WTC11 (cell line): ENCODE measurements at places on chromosomes 12 and 14. TPM values are rescaled to one million over a fixed set of nuclear protein-coding genes. Genes with fewer than 3 reads are reported as not detected.

The FOXM1 gene
- 99.6 to 118 TPM (median 100 TPM) in 3 replicates for total RNA-seq

DNA sequence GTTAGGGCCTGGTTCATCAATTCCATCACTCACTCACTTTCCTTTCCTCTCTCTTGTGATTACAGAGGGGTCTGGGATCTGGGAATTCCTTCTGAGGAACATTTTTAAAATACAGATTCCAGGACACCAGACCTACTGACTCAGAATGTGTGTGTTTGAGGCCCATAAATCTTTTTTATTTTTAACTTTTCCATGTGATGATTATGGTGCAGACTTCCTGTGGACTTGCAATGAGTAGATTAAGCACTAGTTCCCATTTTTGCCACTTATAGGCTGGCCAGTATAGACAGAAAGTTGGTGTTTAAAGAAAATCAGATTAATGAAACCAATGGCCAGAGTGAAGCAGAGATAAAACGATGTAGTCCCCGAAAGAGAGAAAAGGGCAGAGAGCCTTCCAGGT lies 28.1 kb downstream of the SLC41A2 start:
- no peak for DNase-seq

- no peak for DNase-seq
Observed at GRCh38 chr14:32251530-32251929, 48.5 kb upstream of the RNU6-8 start.

The CMTM5 gene
- 0.24 to 0.41 TPM (median 0.39 TPM) in 3 replicates for total RNA-seq

- DNase-seq = no peak
Observed at GRCh38 chr14:73188501-73188911, 48.8 kb upstream of the PAPLN start.

GRCh38 chr12:111099186-111099585 lies 178.8 kb upstream of the MYL2 start:
- no peak for DNase-seq

DNA sequence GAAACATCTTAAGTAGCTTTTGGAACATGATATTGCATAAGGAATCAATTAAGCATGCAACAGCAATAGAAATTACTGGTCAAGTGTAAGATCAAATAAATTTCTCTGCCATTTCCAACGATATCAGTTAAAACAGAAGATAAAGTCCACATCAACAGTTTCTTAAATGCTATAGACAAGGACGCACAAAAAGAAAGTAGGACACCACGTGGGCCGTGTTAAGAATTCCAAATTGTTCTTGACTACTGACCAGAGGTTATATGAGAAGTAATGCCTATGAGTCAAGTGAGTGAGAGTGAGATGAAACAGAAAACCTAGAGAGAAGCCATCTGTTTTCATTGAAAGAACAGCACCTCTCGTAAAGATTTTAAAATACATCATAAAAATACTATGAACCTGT lies 318.2 kb downstream of the TMEM117 start:
- DNase-seq = no peak

The TSHR gene
- 0.16 TPM in 1 of 3 replicates, not detected in the others for total RNA-seq

The INHBC gene
- 0.09 to 0.20 TPM (median 0.16 TPM) in 3 replicates for total RNA-seq

- DNase-seq = no peak
Observed at GRCh38 chr12:2710701-2711100, 84.1 kb upstream of the FKBP4 start.

DNA sequence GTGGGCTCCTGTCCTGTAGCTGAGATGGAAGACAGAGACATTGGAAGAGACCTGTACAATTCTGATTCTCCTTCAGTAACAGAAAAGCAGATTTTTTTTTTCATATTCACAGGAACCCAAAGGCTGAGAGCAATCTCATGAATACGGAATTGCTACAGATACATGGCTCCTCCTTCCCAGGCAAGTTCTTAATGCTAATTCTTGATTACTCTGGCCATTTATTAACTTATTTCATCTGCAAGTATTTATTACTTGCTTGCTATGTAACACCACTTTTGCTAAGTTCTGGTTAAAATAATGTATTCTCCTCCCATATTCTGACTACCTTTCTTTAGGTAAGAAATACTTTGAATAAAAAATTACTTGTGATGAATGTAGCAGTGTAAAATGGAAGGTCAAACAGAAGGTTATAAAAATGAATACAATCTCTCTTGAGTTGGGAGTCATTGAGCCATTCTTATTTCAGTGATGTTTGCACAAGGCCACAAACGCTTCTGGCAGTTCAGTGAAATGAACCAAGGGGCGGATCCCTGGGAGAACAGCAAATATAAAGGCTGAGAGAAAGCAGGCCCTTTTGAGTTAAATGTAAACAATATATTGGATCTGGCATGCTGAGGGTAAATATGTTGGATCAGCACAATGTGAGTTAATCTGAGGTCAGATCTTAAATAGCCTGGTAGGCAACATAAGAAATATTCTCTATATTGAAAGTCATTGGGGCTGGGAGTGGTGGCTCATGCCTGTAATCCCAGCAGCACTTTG lies 37.6 kb downstream of the MUCL1 start:
- no peak for DNase-seq

- DNase-seq = no peak
Observed at GRCh38 chr12:118685983-118686607, 295.2 kb upstream of the SRRM4 start.

DNA sequence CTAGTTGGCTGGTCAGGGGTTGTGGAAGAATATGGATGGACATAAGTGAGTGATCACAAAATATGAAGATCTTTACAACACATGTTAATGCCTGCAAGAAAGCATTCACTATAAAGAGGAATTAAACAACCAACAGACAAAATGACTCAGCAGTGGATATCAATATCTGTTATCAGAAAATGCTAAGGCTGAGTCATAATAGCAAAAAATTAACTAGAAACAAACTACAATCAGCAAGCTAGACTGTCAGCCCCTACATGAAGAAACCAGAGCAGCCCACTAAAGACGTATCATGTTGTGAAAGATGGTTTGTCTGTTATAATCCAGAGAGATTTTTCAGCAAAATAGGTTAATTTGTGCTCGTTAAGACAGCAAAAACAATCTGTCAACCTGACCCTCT lies 472.9 kb downstream of the NELL2 start:
- no peak for DNase-seq

The SLC25A47 gene
- not detected in 3 replicates for total RNA-seq

The OLR1 gene
- total RNA-seq = 0.09 to 0.21 TPM in 2 of 3 replicates, not detected in the other

DNA sequence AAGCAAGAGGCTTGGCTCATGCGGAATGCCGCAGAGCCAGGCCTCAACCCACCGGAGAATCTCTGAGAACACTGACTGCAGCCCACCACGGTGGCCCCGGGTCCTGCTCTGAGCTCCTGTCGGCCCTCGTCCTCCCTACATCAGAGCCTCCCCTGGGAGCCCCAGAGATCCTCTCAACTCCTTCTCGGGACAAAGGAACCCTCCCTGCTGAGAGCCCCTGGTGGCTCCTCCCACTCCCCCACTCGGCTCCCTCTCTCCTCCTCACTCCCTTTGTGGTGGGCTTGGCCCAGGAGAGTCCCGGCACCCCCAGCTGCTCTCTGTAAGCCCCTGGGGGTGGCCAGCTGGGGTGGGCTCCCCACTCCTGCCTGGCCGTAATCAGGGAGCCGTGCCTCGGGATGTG lies 11.1 kb upstream of the INF2 start:
- DNase-seq = no peak

GRCh38 chr14:103057028-103057371 lies 349 bp downstream of the CDC42BPB start:
- DNase-seq = no peak

DNA sequence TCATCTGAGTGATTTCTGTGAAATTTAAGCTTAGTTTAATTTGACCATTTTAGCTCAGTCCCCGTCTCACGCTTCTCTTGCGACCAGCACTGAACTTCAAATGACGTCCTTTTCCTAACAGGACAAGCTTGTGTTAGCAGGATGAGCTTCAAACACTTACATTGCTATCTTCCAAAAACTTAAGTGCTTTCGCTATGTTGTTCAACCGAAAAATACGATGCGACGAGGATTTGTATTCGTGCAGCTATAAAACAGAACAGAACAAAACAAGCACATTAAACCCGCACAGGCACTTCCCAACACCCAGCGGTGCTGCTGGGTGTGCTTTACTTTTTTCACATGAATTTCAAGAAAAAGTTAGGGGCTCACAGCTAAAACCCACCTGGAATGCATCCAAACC lies 64.2 kb upstream of the DICER1 start:
- DNase-seq = no peak

DNA sequence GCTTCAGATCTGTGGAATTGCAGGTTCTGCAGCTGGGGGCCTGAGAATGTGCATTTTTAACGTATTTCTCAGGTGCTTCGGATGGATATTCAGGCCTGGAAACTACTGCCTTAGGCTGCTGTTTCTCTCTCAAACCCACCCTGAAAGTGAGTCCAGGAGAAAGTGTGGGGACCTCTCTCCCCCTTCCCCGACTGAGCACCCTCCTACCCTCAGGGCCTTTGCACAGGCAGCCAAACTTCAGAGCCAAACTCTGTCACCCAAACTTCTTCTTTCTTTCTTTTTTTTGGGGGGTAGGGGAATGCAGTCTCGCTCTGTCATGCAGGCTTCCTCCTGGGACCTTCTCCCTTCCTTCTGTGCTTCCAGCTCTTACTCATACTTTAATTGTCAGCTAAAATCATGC lies 82.4 kb upstream of the FBXO21 start:
- no peak for DNase-seq

The KRT73 gene
- not detected in 3 replicates for total RNA-seq

DNA sequence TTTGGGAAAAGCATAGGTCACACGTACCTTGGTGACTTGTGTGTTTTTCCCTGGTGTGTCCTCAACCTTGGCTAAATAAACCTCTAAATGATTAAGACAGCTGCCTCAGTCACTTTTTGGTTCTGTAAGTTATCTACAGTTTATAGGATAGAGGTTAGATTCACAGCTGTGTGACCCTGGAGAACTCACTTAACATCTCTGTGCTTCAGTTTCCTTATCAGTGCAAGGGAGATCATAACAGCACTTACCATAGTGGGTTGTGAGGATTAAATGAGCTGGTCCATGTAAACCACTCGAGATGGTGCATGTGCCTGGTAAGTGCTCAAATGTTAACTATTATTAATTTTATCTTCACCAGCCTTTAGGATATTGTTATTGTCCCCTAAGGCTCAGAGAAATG lies 35.4 kb upstream of the CHST11 start:
- DNase-seq = no peak

The TPH2 gene
- 0.55 to 0.83 TPM (median 0.64 TPM) in 3 replicates for total RNA-seq

GRCh38 chr12:23884909-23885308 lies 64.6 kb downstream of the SOX5 start:
- DNase-seq = no peak
